ENCODE measurements at places on chromosomes 4 and X. TPM values are rescaled to one million over a fixed set of nuclear protein-coding genes. Genes with fewer than 3 reads are reported as not detected.
A peak's percentile ranks its signal among the peaks of the same experiment; 100 is the strongest.

ASB5 gene
- not detected for total RNA-seq

GPR119 gene
- total RNA-seq = not detected

DNA sequence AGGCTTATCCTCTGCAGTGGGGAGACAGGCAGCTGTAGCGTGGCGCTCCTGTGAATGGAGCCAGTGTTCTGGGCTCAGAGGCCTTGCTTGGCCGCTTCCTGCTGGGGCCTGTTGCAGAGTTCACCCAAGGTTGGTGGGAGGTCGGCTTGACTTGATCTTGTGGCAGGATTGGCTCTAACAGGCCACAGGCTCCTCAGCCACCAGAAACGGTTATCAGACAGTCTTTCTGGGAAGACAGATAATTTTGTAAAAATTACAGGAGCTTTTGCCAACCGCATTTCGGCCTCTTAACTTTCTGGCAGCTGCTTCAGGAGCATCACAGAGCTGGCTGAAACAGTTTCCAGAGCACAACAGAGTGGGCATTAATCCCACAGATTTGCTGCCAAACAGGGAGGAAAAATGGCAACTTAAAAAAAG lies 66.4 kb downstream of the DIPK2B start:
- H3K27me3 ChIP-seq = no peaks in the 10 kb centered on the region
- H3K4me3 ChIP-seq = no peak overlapping the region
- H3K36me3 ChIP-seq = no peaks in the 10 kb centered on the region
- DNase-seq = no peak
- no peaks in the 10 kb centered on the region for H3K4me1 ChIP-seq
- H3K27ac ChIP-seq = peak overlapping the region; percentile 24

DNA sequence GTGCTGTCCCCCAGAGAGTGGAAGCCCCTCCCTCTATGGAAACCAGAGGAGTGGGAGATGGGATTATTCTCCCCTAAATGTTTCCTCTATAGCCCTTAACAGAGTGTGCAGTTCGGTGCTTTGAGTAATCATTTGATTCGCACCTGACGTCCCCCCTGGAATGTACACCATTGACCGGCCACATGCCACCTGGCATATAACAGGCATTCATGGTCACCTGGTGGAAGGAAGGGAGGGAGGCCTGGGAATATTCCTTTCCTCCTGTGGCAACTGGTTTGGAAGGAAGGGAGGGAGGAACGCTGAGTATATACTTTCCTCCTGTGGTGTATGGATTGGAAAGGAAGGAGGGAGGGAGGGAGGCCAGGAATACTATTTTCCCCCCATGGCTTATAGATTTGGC lies 77.2 kb downstream of the CRMP1 start:
- H3K27ac ChIP-seq = no peak overlapping the region
- DNase-seq = no peak
- no peaks in the 10 kb centered on the region for H3K4me1 ChIP-seq
- H3K36me3 ChIP-seq = no peaks in the 10 kb centered on the region
- no peak overlapping the region for H3K4me3 ChIP-seq

DNA sequence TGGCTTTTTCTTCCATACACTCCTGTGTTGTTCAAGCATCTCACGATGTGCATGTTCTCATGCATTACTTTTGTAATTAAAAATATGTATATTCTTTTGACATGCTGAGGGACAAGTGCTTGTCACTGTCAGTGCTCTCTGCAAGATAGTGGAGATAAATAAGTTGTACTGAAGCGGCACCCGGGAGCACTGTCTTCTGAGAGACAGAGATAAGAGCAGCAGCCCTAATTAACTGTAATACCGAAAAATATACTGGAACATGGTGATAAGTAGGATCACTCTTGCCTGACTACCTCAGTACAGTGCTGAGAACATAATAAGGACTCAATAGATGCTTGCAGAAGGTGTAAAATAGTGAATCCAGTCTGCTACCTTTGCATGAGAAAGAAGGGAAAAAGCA lies 9.4 kb upstream of the GPR173 start:
- no peaks in the 10 kb centered on the region for H3K4me1 ChIP-seq
- H3K27ac ChIP-seq = no peak overlapping the region
- DNase-seq = no peak
- H3K27me3 ChIP-seq = no peaks in the 10 kb centered on the region
- no peak overlapping the region for H3K4me3 ChIP-seq
- H3K36me3 ChIP-seq = no peaks in the 10 kb centered on the region

DNA sequence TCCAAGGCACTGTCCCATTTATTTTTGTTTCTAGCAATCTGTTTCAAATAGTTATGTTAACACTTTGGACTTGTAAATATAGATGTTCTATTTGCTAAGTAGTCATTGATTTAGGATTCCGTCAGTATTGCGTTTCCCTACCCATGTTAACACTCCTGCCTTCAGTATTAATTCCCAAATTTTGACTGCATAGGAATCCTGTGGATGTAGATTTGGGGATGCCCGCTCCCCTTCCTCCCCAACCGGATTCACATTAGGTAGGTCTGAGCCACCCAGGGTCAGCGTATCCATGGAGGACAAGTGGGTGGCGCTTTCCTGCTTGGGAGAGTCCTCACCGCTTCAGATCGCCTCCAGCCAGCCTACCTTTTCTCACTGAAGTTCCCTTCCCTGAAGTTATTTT lies 1.1 kb upstream of the SORBS2 start:
- no peaks in the 10 kb centered on the region for H3K27me3 ChIP-seq
- DNase-seq = no peak
- no peak overlapping the region for H3K4me3 ChIP-seq

DNA sequence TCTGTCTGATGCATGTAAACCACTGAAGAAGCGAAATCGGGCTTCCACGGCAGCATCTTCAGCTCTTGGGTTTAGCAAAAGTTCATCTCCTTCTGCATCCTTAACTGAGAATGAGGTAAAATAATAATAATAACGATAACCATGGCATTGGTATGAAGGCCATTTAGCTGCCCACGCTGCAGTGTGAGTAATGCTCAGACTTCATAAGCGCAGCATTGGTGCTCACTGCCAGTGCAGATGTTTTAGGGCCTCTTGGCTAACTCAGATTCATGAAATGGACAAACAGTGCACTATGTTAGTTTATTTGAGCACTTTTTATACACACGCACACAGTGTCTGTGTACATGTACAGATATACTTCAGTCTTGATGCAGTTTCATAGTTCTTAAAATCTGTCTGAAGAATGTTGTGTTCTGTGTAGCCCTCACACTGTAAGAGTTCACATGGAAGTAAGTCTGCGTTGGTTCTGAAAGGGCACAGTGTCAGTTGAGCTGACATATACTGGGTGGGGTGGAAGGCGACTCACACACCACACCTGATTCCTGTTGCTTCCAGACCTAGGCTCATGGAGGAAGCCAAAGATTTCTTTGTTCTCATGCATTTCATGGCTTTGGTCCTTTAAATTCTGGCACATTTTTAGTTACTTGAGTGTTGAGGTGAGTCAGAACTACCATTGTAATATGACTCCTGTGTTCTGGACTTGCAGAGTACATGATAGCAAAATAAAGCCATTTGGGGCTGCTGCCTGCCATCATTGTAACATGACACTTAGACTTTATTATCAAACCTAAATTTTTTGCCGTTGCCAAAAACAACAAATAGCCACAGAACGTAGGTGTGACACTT lies 68.7 kb downstream of the NSD2 start:
- no peak overlapping the region for H3K4me3 ChIP-seq
- H3K36me3 ChIP-seq = peaks cover 7% of the 10 kb centered on the region
- H3K27ac ChIP-seq = no peak overlapping the region
- no peaks in the 10 kb centered on the region for H3K4me1 ChIP-seq

DNA sequence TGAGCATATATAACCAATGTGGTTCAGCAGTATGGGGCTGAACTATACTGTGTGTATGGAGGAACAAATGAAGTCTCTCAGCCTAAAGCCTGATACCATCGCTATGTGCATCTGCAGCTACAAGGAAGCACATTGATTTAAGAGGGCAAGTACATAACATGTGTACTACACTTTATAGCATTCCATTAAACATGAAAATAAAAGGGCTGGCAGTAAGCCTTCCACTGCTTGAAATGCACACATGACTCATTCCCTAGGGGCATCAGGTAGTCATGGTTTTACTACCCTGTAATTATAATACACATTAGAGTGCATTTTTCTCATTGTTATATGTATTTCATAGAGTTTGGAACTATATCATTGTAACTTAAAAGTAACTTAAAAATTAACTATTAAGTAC lies 51.2 kb downstream of the SMARCA1 start:
- no peaks in the 10 kb centered on the region for H3K36me3 ChIP-seq
- H3K27ac ChIP-seq = no peak overlapping the region
- no peaks in the 10 kb centered on the region for H3K4me1 ChIP-seq
- H3K4me3 ChIP-seq = no peak overlapping the region
- H3K27me3 ChIP-seq = no peaks in the 10 kb centered on the region

DNA sequence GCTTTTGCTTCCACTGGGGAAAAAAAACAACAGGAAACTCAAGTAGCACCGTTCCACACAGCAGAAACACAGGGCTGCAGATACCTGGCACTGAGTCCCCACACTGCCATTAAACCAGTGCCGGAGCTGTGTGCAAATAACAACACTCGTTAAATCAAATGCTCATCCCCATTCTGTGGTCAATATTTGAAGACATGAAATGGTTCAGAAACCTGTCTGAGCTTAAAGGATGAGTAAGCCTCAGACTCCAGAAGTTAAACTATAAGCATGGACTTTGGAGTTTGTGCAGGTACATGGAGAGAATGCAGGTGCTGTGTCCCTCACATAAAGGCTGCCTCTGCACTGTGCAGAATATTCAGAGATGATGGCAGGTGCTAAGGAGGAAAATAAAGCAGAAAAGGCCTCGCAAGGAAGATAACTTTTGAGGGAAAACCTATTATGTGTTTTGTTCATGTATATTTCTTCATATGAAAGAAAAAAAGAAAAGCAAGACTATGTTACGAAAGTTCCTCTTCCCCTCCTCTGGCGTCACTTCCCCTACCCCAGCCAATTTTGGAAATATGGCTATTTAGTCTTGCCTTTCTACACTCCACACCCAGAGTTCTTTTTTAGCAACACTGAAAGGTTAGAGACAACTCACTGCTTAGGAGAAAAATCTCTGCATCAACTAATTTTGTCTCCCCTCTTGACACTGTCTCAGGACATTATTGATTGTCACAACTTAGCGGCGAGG lies 4.6 kb downstream of the MPP1 start:
- peak overlapping the region; percentile 78 for H3K27ac ChIP-seq
- H3K36me3 ChIP-seq = no peaks in the 10 kb centered on the region
- no peaks in the 10 kb centered on the region for H3K27me3 ChIP-seq

DNA sequence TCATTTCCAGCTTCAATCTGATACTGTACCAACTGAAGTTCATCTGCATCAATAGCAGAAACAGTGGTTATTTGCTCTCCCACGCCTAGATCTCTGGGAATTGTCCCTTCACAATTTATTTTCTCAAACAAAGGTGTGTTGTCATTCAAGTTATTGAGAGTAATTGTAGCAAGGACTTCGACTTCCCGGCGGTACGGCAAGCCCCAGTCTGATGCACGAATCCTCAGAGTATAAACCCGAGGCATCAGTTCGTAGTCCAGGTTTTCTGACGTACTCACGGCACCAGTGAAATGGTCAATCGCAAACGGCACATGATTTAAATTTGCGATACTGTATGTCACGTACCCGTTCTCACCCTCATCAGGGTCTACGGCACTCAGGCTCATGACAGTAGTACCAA lies 15.7 kb downstream of the FAT1 start:
- H3K4me3 ChIP-seq = no peak overlapping the region
- H3K27me3 ChIP-seq = no peaks in the 10 kb centered on the region
- H3K36me3 ChIP-seq = no peaks in the 10 kb centered on the region
- no peaks in the 10 kb centered on the region for H3K4me1 ChIP-seq
- no peak for DNase-seq
- no peak overlapping the region for H3K27ac ChIP-seq

GRCh38 chr4:20252656-20253282 lies 1.1 kb downstream of the SLIT2 start:
- H3K36me3 ChIP-seq = no peaks in the 10 kb centered on the region
- DNase-seq = no peak

GRCh38 chr4:26035921-26036320 lies 121.9 kb downstream of the SMIM20 start:
- no peaks in the 10 kb centered on the region for H3K27me3 ChIP-seq
- no peak overlapping the region for H3K4me3 ChIP-seq
- H3K4me1 ChIP-seq = no peaks in the 10 kb centered on the region
- no peak overlapping the region for H3K27ac ChIP-seq
